Stimulated activated CD4-positive, alpha-beta T cell treated with anti-CD3 and anti-CD28 coated beads, Interleukin-1b, Interleukin-23, amount 100 ng/mL, for 1 hour (primary cell): ENCODE measurements at places on chromosomes 12 and 14.

DNA sequence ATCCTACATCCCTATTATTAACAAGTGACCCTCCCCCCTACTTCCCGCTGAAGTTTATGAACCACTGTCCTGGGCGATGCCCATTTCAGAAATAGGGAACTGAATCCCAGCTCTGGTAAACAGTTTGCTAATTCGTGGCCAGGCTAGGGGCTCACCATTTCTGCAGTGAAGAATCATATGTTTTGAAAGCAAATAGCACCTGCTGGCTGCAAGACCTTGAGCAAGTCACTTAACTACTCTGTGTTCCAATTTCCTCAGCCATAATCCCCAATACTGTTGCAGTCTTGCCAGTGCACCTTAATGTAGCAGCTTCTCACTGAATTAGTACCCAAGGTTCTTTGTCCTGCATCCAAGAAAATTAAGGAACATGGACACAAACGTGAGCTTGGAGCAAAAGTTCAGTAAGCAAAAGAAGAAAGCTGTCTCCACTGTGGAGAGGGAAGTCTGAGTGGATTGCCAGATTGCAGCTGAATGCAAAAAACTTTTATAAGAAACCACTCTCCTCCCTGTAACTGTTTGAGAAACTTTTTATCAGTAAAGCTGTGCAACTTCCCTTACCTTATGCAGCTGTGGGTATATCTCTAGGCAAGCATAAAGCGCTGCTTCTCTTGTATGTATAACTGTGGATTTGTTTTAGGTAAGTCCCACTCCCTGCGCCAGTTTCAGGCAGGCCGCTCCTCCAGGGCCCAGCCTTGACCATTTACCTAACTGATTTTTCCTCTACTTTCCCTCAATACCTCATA lies 824 bp downstream of the OAS1 start:
- DNase-seq = no peak

GRCh38 chr12:42468341-42468821 lies 121.2 kb downstream of the PRICKLE1 start:
- no peak for DNase-seq

- no peak for DNase-seq
Measured at GRCh38 chr12:442235-442884, 17.4 kb upstream of the B4GALNT3 start.

GRCh38 chr12:131764738-131765137 lies 53.8 kb downstream of the SFSWAP start:
- DNase-seq = no peak

- no peak for DNase-seq
Measured at GRCh38 chr14:54253195-54253947, 143.4 kb upstream of the CDKN3 start.

DNA sequence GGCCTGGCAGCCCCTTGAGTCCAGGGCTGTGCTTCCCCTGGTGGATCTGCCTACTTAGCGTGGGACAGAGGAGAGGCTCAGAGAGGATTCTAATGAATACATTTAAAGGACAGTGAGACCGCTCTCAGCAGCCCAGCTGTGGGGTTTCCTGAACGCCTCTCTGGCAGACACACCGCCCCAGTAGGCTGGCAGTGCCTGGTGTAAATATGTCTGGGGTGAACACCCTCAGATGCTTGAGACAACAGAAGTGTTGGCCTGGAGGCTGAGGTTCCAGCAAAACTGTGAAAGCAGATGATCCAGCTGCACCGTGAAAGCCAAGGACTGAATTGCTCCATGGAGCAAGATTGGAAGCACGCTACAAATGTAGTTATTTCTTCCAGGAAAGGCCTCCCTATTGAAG lies 55.1 kb downstream of the LRRC74A start:
- DNase-seq = no peak

- no peak for DNase-seq
Measured at GRCh38 chr14:97703006-97703760, 906.0 kb downstream of the VRK1 start.

DNA sequence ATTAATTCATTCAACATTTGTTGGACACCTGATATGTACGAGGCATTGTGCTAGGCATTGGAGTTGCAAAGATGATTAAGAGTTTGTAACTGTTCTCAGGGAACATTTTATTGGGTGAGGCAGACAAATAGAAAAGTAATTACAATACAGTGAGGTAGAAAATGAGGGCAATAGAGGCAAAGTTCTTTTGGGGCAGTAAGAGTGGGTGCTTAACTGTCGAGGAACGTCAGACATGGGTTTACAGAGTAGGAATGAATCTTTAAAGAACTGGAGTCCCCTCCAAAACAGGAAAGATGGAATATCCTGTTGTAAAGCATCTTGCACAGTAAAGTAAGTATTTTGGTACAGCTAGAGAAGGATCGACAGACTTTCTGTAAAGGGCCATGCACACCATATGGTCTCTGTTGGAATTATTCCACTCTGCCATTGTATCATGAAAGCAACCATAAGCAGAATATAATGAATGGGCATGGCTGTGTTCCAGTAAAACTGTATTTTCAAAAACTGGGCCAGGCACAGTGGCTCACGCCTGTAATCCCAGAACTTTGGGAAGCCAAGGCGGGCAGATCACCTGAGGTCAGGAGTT lies 9.1 kb downstream of the CREBL2 start:
- no peak for DNase-seq

DNA sequence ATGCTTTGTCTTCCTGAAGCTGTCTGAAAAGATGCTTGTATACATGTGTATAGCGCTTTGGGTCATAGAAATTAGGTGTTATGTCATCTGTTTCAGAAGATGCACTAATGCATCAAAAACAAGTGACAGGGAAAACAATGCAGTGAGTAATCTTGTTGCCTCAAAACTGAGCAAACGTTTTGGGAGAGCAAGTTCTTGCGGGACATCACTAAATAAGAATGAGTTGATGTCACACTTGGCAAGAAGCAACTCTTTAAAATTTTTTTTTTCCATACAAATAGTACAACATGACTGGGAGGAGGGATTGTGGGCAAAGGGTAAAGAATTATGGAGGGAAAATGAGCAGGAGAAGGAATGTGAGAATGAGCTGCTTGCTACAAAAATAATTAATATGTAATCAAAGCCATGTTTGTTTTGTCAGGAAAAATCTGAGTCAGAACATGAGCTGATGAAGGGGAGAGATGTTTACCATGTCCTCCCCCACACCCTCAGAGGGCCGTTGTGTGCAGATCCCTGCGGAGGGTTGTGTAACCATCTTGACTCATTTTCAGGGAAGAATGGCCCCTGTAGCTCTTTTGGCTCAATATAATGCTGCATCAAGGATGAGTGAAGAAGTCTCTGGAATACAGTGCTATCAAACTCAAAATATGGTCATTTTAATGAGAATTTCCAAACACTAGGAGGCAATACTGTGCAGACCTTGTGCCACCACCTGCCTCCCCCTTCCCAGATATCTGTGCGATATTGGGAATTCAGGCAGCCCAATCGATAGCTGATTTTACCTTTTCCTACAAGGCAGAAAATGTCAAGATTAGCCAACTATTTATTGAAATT lies 41.4 kb downstream of the BORCS5 start:
- DNase-seq = no peak

- no peak for DNase-seq
Measured at GRCh38 chr12:69908203-69908602, 83.2 kb downstream of the MYRFL start.

GRCh38 chr14:42353315-42353714 lies 746.6 kb downstream of the LRFN5 start:
- DNase-seq = no peak

DNA sequence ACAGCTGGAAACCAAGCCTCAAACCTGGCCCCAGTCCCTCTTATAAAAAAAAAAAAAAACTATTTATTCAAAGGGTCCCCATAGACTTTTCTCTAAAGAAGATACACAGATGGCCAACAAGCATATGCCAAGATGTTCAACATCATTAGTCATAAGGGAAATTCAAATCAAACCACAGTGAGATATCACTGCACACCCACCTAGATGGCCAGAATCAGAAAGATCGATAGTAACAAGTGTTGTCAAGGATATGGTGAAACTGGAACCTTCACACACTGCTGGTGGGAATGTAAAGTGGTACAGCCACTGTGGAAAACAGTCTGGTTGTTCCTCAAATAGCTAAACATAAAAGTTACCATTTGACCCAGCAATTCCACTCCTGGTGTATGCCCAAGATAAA lies 5.9 kb upstream of the NFYB start:
- no peak for DNase-seq
